ENCODE measurements at places on chromosomes 1 and 21.
A peak's percentile ranks its signal among the peaks of the same experiment; 100 is the strongest.

DNA sequence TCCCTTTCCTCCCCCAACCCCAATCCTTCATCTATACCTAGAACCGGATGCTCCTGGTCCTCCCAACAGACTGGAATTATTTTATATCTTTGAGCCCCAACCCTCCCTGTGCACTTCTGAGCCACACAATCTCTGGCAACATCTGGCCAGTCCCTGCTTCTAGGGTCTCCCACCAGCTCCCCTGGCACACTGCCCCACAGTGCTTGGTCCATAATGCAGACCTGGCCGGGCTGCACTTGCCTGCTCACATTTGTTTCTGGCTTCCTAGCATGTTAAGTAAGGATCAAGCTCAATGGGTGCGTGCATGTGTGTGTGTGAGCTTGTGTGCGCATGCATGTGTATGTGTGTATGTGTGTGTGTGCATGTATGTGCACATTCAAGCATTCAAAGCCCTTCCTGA lies 8.8 kb downstream of the TRIM62 start:
- H3K4me3 ChIP-seq = no peak overlapping the region
- peaks cover 8% of the 10 kb centered on the region for H3K36me3 ChIP-seq
- no peak overlapping the region for H3K27ac ChIP-seq
- no peak for DNase-seq
- no peaks in the 10 kb centered on the region for H3K27me3 ChIP-seq

- H3K27me3 ChIP-seq = no peaks in the 10 kb centered on the region
- H3K4me1 ChIP-seq = no peaks in the 10 kb centered on the region
- no peak overlapping the region for H3K27ac ChIP-seq
- H3K36me3 ChIP-seq = no peaks in the 10 kb centered on the region
- DNase-seq = no peak
These were observed 315.2 kb upstream of the BRINP3 start for GRCh38 chr1:190792873-190793272.

GRCh38 chr1:113858418-113858817 lies 13.1 kb downstream of the PTPN22 start:
- H3K27ac ChIP-seq = peak overlapping the region; percentile 22
- peaks cover 83% of the 10 kb centered on the region for H3K36me3 ChIP-seq
- no peak for DNase-seq
- H3K27me3 ChIP-seq = no peaks in the 10 kb centered on the region

DNA sequence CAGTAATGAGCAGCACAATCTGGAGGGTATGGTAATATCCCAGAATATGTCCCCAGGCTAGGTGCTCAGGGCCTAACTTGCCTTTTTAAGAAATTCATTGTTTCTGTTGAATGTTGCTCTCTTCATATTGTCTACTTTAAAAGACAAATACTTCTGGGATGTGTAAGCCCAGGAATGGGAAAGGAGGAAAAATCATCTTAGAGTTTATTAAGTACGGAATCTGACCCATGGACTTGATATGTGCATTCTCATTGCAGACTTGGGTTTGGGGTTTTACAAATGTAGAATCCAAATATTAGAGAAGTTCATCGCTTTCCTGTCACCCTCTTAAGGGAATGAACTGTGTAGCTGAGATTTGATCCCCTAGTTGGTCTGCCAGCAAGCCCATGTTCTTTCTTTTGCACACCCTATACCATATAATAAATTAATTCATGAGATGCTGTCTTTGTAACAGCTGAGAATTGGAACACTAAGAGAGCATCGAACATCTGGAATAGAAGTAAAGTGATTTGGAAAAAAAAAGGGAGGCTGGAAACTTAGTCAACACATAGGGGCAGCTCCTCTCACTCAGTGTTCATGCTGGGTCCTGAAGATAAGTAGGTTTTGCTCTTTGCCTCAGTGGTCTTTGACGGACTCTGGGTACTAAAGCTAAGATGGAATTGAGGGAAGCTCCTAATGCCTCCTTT lies 235.8 kb upstream of the C1orf105 start:
- H3K4me3 ChIP-seq = no peak overlapping the region
- no peak for DNase-seq
- no peaks in the 10 kb centered on the region for H3K36me3 ChIP-seq
- no peak overlapping the region for H3K27ac ChIP-seq
- peaks cover 40% of the 10 kb centered on the region for H3K4me1 ChIP-seq

GRCh38 chr1:212595787-212596714 lies 12.5 kb upstream of the ATF3 start:
- H3K27ac ChIP-seq = peak overlapping the region; percentile 94
- H3K27me3 ChIP-seq = peaks cover 9% of the 10 kb centered on the region
- DNase-seq = peak; percentile 56
- peaks cover 45% of the 10 kb centered on the region for H3K4me1 ChIP-seq
- no peaks in the 10 kb centered on the region for H3K36me3 ChIP-seq

DNA sequence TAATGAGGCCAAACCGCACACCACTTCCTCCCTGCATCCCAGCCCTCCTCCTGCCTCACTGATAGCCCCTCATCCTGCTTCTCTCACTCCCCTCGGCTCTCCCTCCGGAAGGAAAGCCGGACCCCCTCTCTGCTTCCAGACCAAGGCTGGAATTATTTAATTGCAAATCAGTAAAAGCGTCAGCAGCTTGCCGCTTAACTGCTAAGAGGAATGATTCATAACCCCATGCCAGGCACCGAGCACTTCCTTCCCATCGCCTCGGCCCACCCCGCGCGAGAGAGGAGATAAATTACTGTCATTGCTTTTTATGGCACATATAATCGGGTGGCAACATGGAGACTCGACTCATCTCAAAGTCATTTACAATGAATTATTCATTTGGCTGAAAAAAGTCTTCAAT lies 77.3 kb downstream of the UBIAD1 start:
- DNase-seq = no peak
- no peak overlapping the region for H3K27ac ChIP-seq
- H3K4me3 ChIP-seq = no peak overlapping the region
- H3K36me3 ChIP-seq = no peaks in the 10 kb centered on the region
- H3K27me3 ChIP-seq = peaks cover 2% of the 10 kb centered on the region

- no peak overlapping the region for H3K27ac ChIP-seq
- no peak overlapping the region for H3K4me3 ChIP-seq
- peaks cover 14% of the 10 kb centered on the region for H3K4me1 ChIP-seq
- no peaks in the 10 kb centered on the region for H3K36me3 ChIP-seq
- H3K27me3 ChIP-seq = peaks cover 86% of the 10 kb centered on the region
These were observed 29.0 kb upstream of the PPM1J start for GRCh38 chr1:112744009-112744578.

DNA sequence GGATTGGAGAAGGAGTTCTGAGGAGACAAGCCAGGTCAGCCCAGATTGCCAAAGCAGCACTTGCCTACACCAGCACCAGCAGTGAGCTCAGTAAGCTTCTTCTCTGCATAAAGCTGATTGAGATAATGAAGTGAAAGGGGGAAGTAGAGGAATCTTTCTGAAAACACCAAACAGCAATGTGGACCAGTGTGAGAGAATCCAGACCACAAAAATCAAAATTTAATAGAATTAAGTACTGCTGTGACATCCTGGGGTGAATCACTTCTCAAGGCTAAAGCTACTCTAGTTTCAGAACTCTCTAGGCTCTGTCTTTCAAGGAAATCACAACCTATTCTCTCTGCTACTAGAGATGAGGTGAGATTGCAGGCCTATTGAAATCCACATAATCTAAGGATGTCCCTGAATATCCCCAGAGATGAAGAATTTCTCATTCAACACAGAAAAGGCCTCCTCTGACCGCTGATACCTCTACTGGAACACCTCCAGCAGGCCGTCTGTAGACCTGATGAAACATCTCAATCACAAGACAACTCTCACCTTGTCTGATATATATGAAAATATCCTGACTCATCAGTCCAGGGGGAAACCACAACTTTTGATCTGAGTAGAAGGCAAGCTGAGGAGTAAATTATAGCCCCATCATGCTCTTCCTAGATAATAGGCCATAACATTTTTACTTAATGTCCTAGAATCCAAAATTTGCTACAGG lies at the start of gene FCRL4:
Gene FCRL4 (minus strand): TSS at position 127 of the 709 bp plus-strand sequence. CDS start 141 bp downstream, outside the sequence.
- peaks cover 24% of the 10 kb centered on the region for H3K27me3 ChIP-seq
- no peak for DNase-seq
- peak within 1 kb of the TSS; percentile 63 for H3K27ac ChIP-seq
- H3K36me3 ChIP-seq = no peaks in the 10 kb centered on the region
- H3K4me3 ChIP-seq = no peak within 1 kb of the TSS
- H3K4me1 ChIP-seq = peaks cover 9% of the 10 kb centered on the region

- no peak overlapping the region for H3K27ac ChIP-seq
- no peaks in the 10 kb centered on the region for H3K27me3 ChIP-seq
- H3K4me1 ChIP-seq = no peaks in the 10 kb centered on the region
- H3K4me3 ChIP-seq = no peak overlapping the region
- DNase-seq = peak; percentile 34
These were observed 98.8 kb downstream of the RABGAP1L start for GRCh38 chr1:174258148-174258550.

GRCh38 chr1:185938396-185938795 lies 204.2 kb downstream of the HMCN1 start:
- no peak overlapping the region for H3K4me3 ChIP-seq
- H3K36me3 ChIP-seq = no peaks in the 10 kb centered on the region
- H3K27me3 ChIP-seq = peaks cover 3% of the 10 kb centered on the region
- H3K27ac ChIP-seq = no peak overlapping the region
- no peaks in the 10 kb centered on the region for H3K4me1 ChIP-seq

DNA sequence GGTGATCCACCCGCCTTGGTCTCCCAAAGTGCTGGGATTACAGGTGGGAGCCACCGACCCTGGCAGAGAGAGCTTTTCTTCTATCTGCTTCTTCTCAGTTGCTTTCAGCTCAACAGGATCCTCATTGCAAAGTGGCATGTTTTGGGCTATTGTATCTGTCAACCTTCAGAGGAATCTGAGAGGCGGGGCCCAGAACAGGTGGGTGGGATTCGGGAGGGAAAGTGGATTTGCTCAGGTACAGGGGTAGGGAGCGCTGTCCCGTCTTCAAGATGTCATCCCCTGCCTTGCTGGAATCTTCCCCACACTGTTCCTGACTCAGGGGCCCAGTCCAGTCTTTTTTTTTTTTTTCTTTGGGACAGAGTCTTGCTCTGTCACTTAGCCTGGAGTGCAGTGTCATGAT lies 26.9 kb upstream of the RCC2 start:
- no peak overlapping the region for H3K4me3 ChIP-seq
- no peak overlapping the region for H3K27ac ChIP-seq
- no peak for DNase-seq
- peaks cover 19% of the 10 kb centered on the region for H3K27me3 ChIP-seq
- no peaks in the 10 kb centered on the region for H3K4me1 ChIP-seq

DNA sequence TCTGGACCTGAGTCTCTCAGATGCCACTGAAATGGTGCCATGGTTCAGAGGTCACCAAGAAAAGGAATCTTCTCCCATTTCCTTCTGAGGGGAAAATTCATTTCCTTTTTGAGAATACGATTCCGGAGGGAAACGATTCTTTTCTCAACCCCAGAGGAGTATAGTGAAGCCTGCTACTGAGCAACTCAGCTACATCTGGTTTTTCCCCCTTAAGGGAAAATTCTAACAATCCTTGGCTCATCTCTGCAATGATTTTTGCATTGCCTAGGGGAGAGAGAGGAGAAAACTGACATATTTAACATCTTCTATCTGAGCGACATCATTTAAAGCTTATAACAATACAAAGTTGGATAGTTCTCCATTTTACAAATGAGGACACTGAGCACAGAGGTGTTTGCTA lies 22.4 kb upstream of the KANK4 start:
- H3K36me3 ChIP-seq = no peaks in the 10 kb centered on the region
- no peak for DNase-seq
- no peaks in the 10 kb centered on the region for H3K4me1 ChIP-seq
- no peak overlapping the region for H3K4me3 ChIP-seq
- H3K27me3 ChIP-seq = no peaks in the 10 kb centered on the region
- no peak overlapping the region for H3K27ac ChIP-seq

DNA sequence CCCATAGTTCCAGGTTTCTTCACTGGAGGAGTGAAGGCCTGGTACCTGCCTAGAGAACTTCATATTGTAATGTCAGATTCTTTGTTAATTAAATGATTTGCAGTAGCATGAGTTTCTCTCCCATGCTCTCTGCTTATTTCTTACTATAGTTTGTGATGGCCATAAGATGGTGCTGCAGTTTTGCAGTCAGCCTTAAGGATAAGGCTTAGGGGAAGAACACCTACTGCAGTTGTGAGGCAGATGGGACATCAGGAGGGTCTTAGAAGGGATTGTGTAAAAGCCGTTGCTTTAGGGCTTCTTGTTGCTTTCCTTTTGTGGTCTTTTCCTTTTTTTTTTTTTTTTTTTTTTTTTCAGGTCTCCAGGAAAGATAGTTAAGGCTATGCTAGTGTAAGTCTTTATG lies 61.8 kb downstream of the MACF1 start:
- H3K4me1 ChIP-seq = peaks cover 83% of the 10 kb centered on the region
- no peak for DNase-seq
- no peak overlapping the region for H3K4me3 ChIP-seq
- H3K27me3 ChIP-seq = no peaks in the 10 kb centered on the region

GRCh38 chr1:111592389-111593361 lies 26.9 kb upstream of the RAP1A start:
- no peaks in the 10 kb centered on the region for H3K36me3 ChIP-seq
- H3K27ac ChIP-seq = peak overlapping the region; percentile 97
- H3K4me1 ChIP-seq = peaks cover 77% of the 10 kb centered on the region
- peak; percentile 94 for DNase-seq

GRCh38 chr1:217620814-217621213 lies 10.1 kb downstream of the GPATCH2 start:
- no peak overlapping the region for H3K4me3 ChIP-seq
- no peak for DNase-seq
- peaks cover 55% of the 10 kb centered on the region for H3K4me1 ChIP-seq

DNA sequence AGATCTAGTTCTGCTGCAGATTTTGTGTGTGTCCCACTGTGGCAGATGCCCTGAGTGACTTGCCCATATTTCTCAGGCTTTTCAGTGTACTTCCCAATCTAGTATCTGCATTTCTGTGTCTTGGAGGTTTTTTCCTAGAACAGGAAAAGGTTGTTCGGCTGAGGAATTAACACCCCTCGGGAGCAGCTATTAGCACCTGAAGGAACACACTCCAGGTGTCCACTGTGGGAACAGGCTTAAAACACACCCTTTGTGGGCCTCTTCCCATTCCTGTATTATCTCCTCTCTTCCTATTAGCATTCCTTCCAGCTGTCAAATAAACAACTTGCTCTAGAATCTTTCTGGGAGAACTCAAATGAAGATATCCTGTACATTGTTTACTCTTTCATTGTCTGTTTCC lies 178.3 kb downstream of the HMCN1 start:
- H3K27me3 ChIP-seq = no peaks in the 10 kb centered on the region
- DNase-seq = no peak
- no peak overlapping the region for H3K27ac ChIP-seq
- H3K4me3 ChIP-seq = no peak overlapping the region
- H3K36me3 ChIP-seq = no peaks in the 10 kb centered on the region

Data from activated T-cell treated with anti-CD3 and anti-CD28 coated beads, Interleukin-2, amount 50 U/mL, for 24 hours (primary cell).